Dorsolateral prefrontal cortex (tissue), 122 donors: ENCODE measurements at places on chromosomes 7 and 10. TPM values are rescaled to one million over a fixed set of nuclear protein-coding genes. Genes with fewer than 3 reads are reported as not detected.

Gene DDX50
- 32.1 TPM for total RNA-seq

Gene OR2A42
- not detected for total RNA-seq

DNA sequence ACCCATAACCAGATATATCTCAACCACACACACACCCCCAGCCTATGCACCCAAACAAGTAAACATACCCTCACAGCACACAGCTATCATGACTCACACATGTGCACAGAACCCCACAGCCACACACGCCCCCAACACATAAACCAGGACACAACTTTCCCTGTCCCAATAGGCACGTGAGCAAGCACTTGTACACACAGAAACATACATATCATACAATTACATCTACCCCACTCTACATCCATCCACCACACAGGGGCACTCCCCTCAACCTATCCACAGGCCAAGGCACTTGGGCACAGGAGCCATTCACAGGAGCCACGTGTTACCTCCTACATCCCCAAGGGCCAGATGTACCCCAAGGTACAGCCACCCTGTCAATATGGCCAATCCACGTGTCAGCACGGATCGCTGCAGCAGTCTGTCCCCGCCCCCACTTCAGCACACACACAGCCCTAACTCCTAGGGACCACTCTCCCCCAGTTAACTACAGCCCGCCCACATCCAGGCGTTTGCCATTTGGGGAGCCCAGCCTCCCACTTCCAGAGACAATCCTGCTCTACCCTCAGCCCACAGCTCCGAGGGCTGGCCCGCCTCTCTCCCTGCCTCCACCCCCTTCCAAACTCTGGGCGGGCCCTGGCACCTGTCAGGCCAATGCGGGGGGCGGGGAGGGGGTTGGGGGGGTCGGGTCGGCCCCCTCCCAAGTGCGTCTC lies 163.5 kb downstream of the SH3PXD2A start:
- DNase-seq = peak; percentile 66

DNA sequence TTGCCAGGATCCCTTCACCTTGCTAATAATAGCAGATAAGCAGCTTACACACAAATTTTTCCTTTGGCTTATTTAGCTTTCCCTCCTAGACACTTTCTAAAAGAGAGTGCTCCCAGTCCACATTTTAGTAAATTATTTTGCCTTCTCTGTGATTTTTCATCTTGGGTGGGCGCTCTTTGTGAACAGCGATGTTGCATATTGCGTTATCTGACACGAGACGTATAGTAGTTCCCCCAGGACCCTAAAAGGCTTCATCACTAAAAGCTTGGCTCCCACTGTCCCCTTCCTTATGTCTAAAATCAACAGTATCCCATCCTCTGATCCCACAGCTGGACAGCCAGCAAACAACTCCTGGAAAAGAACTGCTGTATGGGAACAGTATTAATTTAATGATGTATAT lies 232.9 kb downstream of the DYNC1I1 start:
- DNase-seq = no peak

DNA sequence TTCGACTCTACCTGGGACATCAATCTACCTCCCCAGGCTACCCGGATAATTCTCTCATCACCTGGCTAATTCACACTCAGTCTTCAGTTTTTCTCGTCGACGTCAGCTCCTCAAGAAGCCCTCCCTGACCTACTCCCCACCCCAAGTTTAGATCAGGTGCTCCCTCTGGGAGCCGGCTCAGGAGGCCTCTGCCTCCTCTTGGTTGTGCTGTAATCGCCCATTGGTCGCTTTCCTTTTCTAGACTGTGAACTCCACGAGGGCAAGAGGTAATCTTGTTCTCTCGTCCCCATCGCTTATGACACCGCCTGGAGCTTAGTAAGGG lies 461 bp upstream of the WIPF3 start:
- no peak for DNase-seq

- no peak for DNase-seq
Measured at GRCh38 chr7:32275216-32276009, 205.2 kb upstream of the PDE1C start.

Gene TMEM176A
- total RNA-seq = 16.9 TPM

DNA sequence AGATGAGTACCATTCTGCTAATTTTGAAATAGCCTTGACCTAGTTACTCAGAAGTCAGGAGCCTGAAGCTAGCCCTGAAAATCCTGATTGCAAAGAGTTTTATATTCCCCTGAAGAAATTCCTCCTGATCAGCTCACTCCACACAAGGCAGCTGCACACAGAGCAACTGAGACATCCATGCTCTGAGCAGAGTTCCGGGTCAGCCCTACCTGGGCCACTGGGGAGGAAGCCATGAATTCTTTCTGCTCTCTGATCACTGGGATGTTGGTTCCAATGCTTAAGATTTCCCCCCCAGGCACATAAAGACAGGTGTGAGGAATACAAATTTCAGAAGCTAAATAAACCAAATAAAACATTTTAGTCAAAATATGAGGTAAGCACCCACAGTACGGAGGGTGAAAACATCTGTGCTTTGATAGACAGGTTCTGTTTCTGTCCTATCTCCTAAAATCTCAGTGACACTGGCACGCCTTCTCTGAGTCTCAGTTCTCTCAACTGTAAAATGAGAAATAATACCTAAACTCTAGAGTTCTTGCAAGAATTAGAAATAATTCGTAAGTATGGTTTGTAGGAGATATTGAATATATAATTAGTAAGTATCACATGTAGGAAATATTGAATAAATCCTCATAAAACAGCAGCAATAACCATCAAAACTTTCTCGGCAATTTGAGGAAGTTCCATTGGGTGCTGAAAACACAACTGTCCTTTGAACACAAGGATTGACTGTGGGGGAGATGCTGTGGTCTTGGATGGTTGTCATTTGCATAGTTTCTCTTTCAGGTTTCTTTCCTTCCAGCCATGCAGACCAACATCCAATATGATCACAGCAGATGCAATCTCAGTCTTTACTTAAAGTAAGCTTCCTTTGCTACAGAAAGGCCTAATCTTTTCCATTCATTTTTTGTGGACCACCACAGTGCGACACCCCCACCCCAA lies 133.0 kb upstream of the TNS3 start:
- DNase-seq = no peak

Gene SPOCK2
- 298 TPM for total RNA-seq

DNA sequence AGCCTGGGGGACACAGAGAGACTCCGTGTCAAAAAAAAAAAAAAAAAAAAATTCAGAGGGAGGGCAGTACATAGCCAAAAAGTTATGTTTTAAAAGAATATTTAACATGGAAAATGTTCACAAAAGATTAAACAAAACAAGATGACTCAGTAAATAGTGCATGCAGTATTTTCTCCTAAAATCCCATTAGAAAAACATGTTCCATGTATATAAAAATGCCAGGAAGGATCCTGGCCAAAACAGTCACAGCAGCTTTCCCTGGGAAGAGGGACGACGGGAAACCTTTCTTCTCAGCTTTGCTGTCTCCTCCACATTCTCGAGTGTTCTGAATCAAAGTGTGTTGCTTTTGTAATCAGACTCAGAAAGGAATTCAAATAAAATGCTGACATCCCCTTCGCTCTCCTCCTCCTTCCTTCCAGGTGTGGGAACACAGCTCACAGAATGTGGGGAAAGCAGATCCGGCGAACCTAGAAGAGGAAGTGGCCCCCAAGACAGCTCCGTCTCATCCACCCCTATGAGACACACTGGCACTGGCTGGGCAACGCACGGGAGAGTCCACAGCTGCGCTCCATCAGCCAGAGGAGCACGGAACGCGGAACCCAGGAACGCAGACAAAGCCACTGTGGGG lies 139.4 kb downstream of the MAD1L1 start:
- DNase-seq = no peak

DNA sequence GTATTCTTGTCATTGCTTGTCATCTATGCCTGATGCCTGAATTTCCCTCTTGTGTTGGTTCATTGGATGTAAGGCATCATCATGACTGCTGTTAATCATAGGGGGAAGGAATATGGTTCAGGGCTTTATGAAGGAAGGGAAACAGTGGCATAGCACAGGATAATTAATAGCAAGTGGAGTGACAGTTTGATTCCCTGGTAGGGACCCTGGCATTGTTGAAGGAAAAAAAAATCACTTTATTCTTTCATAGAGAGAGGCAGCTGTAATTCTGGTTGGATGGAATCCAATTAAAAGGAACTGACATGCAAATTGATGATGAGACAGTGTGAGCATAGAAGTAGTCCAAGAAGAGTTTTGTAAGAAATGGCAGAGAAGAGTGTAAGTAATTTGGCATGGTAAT lies 121.4 kb downstream of the AUTS2 start:
- no peak for DNase-seq

DNA sequence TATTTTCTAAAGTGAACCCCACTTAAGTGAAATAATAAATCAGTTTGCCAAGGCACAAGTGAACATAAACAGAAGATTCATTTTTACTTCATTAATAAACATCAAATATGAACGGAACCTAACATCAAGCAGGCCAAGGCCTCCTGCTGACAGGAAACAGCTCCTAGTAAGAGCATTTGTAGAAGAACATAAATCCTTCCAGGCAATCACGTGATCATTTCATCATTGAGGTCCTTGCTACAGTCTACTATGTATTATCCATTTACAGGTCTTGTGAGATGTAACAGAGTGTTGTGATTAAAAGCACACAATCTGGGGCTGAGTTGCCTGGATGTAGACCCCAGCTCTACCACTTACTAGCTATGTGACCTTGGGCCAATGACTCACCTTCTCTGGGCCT lies 70.6 kb downstream of the CALD1 start:
- DNase-seq = no peak

DNA sequence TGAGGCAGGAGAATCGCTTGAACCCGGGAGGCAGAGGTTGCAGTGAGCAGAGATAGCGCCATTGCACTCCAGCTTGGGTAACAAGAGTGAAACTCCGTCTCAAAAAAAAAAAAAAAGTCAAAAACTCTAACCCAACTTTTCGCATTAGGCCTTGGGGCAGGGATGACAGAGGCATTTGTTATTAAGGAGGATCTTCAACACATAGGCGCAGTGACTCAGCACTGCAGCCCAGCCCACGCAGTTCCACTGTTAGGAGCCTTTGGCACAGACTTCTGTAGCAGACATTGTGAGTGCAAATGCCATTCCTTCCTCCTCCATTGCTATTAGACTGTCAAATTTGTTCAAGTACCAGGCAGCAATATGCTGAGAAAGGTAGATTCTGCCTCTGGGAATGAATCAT lies 43.1 kb upstream of the KLHL7 start:
- DNase-seq = no peak

GRCh38 chr7:134153493-134154136 lies 26.5 kb downstream of the LRGUK start:
- no peak for DNase-seq

DNA sequence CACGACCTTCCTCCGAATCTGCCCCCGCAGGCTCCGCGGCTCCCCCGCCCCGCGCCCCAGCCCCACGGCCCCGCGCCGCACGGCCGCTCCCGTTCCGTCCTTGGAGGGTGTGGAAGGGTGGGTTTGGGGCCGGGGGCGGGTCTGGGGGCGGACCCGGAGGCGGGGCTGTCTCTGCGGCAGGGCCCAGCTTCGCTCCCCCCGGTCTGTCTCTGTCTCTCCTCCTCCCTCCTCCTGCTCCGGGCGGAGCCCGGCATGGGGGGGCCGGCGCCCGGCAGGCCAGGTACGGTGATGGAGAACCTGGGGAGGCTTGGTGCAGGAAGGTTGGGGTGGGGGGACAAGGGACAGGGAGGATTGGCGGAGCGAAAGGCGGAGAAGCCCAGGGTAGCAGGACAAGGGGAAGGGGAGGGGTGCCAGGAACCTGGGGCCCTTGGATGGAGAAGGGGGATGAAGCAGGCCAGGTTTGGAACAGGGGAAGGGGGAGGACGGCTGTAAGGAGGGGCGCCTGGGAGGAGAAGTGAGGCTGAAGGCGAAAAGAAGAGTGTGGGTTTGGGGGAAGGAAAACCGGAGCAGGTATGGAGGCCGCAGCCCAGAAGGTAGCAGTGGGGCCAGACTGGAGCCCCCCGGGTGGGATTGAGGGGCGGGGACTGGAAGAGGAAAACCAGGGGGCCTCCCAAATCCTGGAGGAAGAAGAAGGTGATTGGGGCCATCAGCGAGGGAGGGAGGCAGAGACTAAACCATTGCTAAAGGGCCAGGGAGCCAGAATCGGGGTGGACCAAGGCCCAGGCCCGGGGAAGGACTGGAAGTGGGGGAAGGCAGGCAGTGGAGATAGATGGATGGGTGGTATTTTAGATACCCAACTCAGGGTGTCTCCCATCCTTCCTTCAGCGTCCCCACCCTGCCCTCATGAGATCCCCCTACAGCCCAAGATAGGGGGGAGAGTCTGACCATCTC lies at the start of gene NYAP1:
Gene NYAP1 (plus strand): TSS at position 206 of the 951 bp plus-strand sequence. CDS start 1,385 bp downstream, outside the sequence.
- no peak for DNase-seq

DNA sequence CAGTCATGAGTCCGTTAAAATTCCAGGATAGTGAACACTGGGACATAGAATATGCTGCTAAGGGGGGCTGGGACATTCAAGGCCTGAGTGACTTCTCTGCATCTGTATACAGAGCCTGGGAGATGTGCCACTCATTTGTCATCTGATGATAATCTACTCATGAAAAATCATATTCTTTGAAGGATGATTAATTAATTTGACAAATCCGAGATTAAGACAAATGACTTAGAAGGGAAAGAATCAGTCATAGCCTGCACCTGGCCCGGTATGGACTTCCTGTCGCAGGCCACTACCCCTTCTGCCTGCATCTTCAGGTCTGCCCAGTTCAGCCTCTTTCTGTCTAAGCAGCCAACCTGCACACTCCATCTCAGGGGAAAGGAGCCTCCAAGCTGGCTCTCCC lies 18.8 kb upstream of the FAM170B start:
- DNase-seq = no peak

Gene PON3
- 2.4 TPM for total RNA-seq

DNA sequence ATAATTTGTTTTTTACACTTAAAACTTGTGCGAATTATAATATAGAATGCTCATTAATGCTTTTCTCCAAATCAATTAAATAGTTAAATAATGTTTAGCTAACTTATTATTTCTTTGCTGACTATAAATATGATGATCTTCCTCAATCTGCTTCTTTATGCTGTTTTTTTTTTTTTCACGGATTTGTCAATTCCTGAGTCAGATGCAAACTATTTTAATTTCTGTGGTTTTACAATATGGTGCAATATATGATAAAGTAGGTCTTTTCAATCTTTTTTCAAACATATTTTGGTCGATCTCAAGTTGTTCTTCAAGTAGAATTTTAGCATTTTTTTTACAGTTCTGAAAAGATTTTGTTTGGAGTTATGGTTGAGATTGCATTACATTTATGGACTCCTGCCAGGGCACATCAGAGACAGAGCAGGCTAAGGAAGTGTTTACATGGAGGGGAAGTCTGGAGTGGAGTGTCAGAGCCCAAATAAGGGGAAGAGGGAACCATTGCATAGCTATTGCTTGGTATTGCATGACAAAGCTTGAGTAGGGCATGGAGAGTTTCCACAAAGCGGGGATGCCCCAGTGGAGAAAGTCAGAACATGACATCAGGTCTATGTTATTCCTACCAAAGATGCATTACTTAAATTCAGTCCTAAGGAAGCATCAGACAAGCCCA lies 204.4 kb downstream of the OTUD1 start:
- no peak for DNase-seq

- DNase-seq = no peak
Measured at GRCh38 chr10:10515479-10516204, 502.0 kb upstream of the CELF2 start.

GRCh38 chr10:126022841-126023240 lies 126.5 kb downstream of the FANK1 start:
- DNase-seq = no peak
